ENCODE measurements at places on chromosomes 7 and 10. TPM values are rescaled to one million over a fixed set of nuclear protein-coding genes. Genes with fewer than 3 reads are reported as not detected.

DNA sequence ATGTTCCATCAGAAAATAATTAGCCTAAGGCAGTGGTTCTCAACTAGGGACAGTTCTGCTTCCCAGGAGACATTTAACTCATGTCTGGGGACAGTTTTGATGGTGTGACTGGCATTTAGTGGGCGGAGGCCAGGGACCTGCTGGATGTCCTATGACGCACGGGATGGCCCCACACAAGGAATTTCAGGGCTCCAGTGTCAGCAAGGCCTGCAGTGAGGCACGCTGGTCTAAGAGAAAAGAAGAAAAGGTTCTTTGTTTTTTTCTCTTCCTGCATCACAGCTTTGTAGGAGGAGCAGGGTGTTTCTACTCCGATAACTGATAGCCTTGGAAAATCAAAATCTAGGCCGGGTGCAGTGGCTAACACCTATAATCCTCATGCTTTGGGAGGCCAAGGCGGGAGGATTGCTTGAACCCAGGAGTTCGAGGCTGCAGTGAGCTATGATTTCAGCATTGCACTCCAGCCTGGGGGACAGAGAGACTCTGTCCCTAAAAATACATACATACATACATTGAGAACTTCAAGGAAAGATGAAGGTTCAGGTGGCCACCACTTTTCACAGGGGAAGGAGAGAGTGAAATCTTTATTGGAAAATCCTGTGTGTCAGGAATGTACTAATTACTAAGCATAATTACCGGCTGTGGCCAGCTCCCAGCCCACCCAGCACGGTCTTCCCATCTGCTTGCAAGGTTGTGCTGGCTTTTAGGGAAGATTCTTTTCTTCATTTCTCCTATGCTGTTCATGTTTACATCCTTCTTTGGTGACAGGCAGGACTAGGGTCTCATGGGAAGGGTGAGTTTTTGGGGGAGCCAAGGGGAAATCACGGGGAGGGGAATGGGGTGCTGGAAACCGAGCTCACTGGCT lies 150.4 kb downstream of the ACTR3B start:
- DNase-seq: no peak

DNA sequence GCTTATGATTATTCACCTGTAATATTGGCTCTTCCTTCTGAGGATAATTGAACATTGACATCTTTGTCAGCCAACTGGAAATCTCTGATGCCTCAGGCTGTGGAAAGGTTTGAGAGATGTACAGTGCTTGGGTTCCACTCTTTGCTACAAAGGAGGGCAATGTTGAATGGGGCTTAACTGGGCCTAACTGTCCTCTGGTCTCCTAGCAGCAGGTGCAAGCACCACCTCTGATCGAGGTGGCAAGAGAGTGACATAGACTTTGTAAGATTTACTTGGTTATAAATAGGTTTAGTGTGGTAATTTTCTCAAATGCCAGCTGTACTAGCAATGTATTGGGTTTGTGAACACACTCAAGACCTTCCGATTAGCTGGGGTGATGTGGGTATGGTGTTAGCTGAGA lies 21.1 kb downstream of the CYP2C8 start:
- DNase-seq: no peak

GRCh38 chr7:37342688-37343471 lies 105.8 kb downstream of the ELMO1 start:
- no peak for DNase-seq

GRCh38 chr7:33336820-33337219 lies 207.5 kb downstream of the BBS9 start:
- no peak for DNase-seq

The MEPCE gene
- 79.5 TPM for total RNA-seq

The BPGM gene
- 68.1 TPM for total RNA-seq

The TAS2R4 gene
- 0.18 TPM for total RNA-seq

The SYT15 gene
- 0.11 TPM for total RNA-seq

Data from Daoy (cell line).